ENCODE measurements at places on chromosomes 1 and 21.

DNA sequence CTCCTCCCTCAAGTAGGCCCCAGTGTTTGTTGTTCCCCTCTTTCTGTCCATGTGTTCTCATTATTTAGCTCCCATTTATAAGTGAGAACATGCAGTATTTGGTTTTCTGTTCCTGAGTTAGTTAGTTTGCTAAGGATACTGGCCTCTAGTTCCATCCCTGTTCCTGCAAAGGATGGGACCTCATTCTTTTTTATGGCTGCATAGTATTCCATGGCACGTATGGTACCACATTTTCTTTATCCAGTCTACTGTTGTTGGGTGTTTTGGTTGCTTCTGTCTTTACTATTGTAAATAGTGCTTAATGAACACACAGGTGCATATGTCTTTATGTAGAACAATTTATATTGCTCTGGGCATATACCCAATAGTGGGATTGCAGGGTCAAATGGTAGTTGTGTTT lies 232.9 kb downstream of the TPR start:
- DNase-seq: no peak

DNA sequence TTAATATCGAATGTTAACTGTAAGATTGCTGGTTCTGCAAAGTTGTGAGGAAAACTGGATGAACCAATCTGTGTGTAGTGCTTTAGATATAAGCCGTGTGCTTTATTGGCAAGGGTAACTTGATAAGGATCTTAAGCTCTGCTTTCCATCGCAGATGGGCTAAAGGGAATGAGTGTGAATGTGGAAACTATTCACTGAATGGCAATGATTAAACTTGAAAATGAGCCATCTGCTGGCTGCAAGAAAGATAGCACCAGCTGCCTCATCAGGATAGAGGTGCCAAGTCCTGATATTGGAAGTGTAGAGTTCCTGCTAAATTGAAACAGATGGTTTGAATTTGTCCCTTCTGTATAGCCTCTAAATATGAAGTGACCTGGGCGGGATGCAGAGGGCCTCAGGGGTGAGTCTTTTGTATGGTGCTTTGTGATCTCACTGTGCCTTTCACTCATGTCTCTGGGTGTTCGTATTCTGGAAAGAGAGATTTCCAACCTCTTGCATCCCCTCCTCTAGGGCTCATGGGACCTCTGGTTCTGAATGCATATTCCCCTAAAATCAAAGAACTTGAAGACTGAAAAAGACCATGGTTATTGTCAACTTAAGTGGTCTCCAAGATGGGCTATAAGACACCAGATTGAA lies 9.2 kb downstream of the FCRL3 start:
- peak; percentile 28 for DNase-seq

- DNase-seq: no peak
Measured at GRCh38 chr1:9792156-9793042, 31.4 kb downstream of the CLSTN1 start.

DNA sequence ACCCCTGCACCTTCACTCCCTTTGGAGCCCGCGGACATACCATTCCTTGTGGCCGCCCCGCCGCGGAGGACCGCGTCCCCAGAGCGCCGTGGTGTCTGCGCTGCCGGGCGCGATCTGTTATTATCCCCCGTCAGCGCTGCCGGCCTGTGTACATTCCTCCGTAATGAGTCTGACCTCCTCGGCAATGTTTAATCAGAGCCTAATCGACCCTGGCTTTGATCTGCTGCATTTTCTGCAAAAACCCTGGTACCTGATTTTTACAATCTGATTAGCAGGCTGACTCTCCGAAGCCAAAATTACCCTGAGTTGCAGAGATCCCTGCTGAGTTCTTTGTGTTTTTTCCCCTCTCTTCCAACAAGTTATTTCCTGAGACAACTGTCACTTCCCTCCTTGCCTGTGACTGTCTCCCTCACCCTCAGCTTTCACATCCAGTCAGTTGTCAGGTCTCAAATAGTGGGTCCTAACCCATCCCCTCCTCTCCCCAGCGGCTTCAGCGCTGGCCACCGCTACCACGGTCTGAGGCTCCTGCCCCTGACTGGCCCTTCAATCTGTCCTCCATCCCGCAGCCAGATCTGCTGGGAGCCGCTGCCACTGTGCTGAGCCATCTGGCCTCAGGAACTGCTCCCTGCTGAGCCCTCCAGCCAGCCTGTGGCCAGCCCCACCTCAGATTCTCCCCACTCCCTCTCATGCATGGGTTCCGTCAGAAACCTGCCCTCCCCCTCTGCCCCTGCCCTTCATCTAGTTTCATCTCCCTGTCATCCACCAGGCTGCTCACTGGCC lies 53.5 kb downstream of the GLIS1 start:
- peak; percentile 6 for DNase-seq

DNA sequence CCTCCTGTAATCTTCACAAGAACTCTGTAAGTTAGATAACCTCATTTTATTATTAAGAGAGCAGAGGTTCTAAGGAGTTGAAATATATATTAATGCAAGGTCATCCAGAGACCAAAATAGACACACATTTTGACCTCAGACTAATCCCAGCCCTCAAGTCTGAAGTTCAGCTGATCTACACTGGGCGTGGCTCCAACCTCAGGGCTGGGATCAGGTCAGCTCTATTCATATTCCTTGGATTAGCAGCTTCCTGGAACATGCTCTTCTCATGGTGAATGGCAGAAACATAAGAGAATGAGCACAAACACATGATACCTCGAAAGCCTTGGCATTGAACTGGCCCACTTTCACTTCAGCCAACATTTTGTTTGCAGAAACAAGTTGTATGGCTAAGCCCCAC lies 200.8 kb upstream of the ST6GALNAC5 start:
- no peak for DNase-seq

Measured in endothelial cell of umbilical vein (primary cell).